A549 treated with GW870086 at 1 μM for 4 hours (cell line): ENCODE measurements at places on chromosomes 5 and 9. TPM values are rescaled to one million over a fixed set of nuclear protein-coding genes. Genes with fewer than 3 reads are reported as not detected.

The SLC23A1 gene
- 1.3 to 1.9 TPM (median 1.4 TPM) in 5 replicates for total RNA-seq

The C5orf47 gene
- total RNA-seq, result not detected in 5 replicates

The LCNL1 gene
- 0.07 to 0.08 TPM (median 0.08 TPM) in 3 of 5 replicates, not detected in the others for total RNA-seq

The CCNO gene
- 5.6 to 8.3 TPM (median 7.3 TPM) in 5 replicates for total RNA-seq

The GOLPH3 gene
- 57.9 to 73.2 TPM (median 69.1 TPM) in 5 replicates for total RNA-seq

The PRXL2C gene
- 14.9 to 21.1 TPM (median 17.8 TPM) in 5 replicates for total RNA-seq
